ENCODE measurements at places on chromosomes 3 and 15.

DNA sequence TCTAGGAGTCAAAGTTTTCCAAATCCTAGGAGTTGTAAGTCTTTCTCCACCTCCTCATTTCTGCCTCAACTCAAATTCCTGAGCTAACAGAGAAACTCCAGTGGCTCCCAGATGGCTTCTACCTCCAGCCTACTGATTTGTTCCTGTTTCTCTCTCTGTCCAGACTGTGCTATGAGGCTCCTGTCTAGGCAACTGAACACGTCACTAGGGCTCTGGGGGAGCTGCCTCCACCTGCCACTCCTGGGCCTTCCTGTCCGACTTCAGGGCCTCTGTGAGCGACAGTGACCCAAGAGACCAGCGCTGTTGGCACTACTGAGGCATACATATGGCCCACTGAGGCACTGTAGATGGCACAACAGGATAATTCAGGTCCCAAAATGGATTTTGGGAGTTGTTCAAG, 71.4 kb downstream of the EXOG start:
- no peak for DNase-seq

- DNase-seq: no peak
Measured at GRCh38 chr3:197485143-197485542, 70.6 kb downstream of the BDH1 start.

- DNase-seq: no peak
Measured at GRCh38 chr3:188437926-188438325, 284.0 kb downstream of the LPP start.

GRCh38 chr3:5035113-5035512, 55.9 kb downstream of the BHLHE40 start:
- no peak for DNase-seq

GRCh38 chr3:171385086-171385485, 75.1 kb downstream of the TNIK start:
- DNase-seq: no peak

GRCh38 chr3:81789691-81790090, 28.2 kb upstream of the GBE1 start:
- DNase-seq: no peak

GRCh38 chr3:156674911-156675829, 780 bp downstream of the TIPARP start:
- peak; percentile 75 for DNase-seq

GRCh38 chr3:139534992-139535879, 4.3 kb downstream of the RBP1 start:
- DNase-seq: peak; percentile 84

DNA sequence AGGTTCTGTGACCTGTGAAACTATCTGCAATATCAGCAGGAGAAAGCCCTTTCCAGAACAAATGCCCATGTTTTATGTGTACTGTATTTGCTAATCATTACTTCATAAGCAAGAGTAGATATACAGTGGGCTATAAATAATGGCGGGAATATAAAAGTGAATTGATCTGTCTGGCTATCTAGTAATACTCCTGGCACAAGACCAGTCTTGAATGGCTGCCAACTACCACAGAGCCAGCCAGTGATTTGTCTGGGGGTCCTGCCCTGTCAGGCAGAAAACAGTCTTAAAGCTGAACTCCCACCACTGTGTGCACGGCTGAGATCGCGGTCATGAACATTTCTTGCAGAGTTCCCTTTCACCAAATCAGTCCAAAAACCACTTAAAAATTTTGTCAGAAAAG, 176.3 kb downstream of the MEIS2 start:
- DNase-seq: no peak

DNA sequence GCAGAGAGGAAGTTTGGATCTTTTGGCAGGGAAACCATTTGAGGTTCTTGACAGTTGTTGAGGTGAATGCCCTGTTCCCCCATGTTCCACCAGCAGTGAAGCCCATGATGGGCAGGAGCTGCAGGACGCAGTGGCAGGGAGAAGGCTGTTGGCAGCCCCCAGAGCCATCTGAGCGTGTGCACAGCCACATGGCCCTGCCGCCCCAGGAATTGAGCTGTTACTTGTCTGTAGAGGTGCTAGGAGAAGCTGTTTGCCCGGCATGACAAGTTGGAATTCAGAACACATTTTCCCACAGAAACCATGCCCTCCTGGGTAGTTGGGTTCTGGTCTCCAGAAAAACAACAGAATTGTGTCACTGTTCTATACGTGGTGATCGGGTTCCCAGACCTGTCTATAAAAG, 218.2 kb upstream of the NR2E3 start:
- no peak for DNase-seq

DNA sequence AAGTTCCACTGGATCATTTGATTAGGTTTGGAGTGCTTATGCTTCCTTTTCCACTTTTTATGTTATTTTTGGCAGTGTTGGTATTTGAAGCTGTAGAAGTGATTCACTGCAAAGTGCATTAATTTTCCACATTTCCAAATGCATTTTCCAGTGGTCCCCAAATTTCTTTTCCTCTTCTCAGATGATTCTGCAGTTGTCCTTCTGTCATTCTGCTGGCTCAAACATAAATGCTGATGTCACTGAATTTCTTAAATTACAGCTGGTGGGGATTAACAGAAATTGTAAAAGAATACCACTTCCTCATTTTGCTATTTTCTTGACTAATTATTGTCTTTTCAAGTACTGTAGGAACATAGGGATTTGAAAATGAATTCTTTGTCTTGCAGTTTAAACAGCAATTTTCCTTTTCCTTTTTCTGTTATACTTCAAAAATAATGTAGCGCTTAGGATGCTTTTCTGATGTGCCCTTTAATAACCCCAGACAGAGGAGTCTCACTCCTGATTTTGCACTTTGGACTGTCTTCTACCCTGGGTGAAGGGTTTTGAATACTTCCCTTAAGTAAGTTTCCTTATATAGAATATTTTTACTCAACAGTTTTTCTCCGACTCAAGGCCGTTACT, 25.0 kb downstream of the MITF start:
- DNase-seq: no peak

- no peak for DNase-seq
Measured at GRCh38 chr3:123385001-123385401, 63.9 kb downstream of the ADCY5 start.

DNA sequence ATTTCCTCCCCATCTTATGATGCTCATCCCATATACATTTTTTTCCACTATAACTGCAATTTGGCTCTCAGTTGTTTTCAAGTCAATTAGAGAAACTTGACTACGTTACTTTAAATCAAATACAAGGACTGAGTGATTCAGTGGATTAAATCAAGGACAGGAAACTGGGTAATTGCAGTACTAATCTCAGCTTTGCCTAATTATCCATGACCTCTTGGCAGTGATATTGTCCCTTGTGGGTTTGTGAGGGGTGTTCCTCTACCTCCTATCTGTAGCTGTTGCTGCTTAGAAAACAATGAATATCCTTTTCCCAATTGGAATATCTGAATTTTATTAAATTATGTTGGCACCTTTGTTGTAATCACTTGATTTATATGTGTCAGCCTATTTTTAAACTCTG, 79.4 kb downstream of the ZPLD1 start:
- no peak for DNase-seq

- DNase-seq: no peak
Measured at GRCh38 chr3:111831840-111832239, 27.2 kb upstream of the PHLDB2 start.

DNA sequence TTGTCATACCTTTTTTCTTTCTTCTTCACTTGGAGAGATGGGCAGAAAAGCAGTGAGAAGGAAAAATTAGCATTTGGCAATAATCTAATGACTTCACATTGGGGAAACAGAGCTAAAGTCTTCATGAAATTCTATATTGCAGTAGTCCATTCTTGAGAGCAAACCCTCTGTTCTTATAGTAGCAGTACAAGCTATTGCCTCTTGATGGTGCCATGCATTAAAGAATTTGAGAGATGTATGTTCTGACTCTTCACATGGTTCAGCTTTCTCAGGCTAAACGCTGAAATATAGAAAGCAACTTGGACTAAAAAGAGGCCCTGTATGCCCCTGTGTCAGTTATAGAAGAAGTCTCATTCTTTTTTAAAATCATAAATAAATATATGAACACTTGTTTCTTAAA, 36.0 kb downstream of the PHLDB2 start:
- DNase-seq: no peak

GRCh38 chr3:132037056-132037455, 2.2 kb upstream of the CPNE4 start:
- no peak for DNase-seq

DNA sequence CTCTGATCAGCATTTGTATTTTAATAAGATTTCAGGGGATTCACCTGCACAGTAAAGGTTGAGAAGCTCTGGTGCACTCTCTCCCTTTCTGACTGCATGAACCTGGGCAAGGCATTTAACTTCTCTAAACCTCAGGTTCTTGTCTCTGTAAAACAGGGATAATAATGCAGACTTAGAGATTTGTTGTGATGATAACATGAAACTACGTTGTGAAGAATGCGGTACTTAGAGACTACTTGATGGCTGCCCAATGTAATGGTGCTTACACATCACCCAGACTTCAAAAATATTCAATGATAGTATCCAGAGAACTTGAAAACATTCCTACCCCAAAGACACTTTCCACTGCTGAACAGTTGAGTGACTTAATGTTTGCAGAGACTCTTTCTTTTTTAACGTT, 19.8 kb upstream of the TNFSF10 start:
- DNase-seq: no peak

- DNase-seq: no peak
Measured at GRCh38 chr15:33756961-33757360, 211.3 kb upstream of the CHRM5 start.

All from MG63 (cell line).